Esophagus muscularis mucosa (tissue), 4 donors: ENCODE measurements at places on chromosomes 13 and 19. TPM values are rescaled to one million over a fixed set of nuclear protein-coding genes. Genes with fewer than 3 reads are reported as not detected.

The PALM3 gene
- total RNA-seq = 0.42 TPM

DNA sequence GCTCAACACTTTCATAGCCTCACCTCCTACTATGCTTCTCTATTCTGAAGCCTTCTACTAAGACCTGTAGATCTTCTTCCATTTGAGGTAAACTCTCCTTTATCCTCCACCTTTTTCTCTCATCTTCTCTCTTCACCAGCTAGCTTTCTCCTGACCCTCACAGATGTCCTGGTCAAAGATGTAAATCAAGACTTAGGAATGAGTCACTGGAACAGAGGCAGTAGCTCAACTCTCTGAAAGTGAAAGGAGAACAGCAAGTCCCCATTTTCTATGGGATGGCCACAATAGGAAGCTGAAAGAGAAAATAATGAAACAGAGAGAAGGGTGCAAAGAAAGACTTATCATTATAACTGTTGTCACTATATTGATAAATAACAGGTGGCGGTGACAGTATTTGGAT, 86.1 kb upstream of the DOCK9 start:
- DNase-seq = no peak

GRCh38 chr13:44459674-44460073, 86.0 kb downstream of the SERP2 start:
- no peak for DNase-seq

The S1PR5 gene
- not detected for total RNA-seq

DNA sequence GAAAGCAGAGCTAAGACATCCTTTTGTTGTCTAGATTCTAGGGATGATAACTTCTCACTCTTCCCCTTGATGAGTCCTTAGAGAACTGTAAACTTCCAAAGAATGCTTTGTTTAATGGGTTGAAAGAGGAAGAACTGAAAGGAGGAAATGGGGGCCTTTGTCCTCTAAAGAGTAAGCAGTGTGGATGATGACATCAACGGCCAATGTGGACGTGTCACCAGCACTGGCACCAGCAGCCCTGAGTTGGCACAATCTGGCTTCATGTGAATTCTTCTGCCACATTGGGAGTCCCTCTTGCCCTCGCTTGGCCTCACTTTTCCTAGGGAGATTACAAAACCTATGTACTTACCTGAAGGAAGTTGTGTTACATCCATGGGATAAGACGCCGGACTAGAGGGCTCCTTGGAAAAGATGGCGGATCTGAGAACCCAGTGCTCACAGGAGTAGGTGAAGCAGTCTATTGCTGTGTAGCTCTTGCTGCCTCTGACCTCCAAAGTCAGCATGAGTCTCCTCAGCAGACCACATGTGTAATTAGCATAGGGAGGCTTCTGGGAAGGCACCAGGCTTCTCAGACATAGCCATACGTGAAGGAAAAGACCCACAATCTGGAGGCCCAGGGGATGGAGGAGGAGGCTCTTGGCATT, 62.8 kb downstream of the RGCC start:
- no peak for DNase-seq
